Caco-2 (cell line): ENCODE measurements at places on chromosomes 13 and 19.

DNA sequence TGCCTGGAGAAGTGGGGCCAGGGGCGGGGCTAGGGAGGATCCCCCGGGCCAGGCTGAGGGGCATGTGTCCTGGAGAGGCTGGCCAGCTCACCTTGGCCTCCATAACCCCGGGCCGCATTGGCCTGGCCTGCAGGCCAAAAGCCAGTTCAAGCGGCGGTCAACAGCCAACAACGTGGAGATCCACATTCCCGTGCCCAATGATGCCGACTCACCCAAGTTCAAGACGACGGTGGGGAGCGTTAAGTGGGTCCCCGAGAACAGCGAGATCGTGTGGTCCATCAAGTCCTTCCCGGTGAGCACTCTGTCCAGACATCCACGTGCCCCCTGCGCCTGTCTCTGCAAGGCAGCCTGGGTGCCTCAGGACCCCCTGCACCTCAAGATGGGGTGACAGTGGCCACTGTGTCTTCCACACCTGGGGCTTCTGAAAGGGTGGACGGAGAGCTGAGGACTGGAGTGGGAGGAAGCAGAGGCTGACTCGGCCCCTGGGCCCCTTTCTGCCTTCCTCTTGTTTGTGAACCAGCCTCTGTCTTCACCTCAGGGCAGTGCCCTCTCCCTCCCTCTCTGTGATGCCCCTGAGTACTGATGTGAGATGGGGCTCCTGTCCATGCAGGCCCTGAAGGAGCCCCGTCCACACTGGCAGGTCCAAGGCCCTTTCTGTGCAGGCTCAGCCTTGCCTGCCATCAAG is 31.1 kb downstream of the AP1M1 start:
- DNase-seq: no peak

DNA sequence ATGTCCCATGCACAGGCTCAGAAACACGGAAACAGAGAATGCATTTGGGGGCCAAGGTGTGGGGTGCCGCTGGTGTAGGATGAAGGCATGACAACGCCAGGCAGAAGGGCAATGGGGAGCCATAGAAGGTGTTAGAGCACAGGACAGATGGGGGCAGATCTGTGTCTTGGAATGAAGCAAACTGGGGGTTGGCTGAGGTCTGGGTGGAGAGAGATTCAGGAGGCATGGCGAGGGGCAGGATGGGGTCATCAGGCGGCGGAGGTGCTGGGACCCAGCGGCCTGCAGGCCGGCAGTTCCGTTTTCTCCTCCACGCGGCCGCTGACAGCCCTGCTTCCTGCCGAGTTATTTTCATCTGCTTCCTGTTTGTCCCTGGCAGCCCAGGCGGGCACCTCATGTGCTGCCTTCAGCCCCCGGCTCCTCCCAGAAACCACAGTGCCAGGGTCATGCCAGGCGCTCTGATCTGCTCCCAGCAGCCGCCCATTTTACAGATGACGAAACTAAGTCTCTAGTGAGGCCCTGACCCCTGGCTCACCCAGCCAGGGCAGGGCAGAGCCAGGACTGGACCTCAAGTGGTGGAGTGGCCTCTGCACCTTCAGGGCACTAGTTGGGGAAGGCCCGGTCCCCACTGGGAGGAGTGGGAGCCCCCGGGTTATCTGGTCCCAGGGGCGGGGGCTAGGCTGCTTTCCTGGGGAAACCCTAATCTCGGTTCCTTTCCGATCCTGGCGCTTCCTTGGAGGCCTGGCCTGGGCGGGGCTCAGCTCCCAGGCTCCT is 2.2 kb downstream of the ARHGAP45 start:
- no peak for DNase-seq

GRCh38 chr13:56352361-56352760 is 788.4 kb upstream of the PRR20A start:
- DNase-seq: no peak

GRCh38 chr19:48085076-48085475 is 25.5 kb downstream of the PLA2G4C start:
- no peak for DNase-seq

DNA sequence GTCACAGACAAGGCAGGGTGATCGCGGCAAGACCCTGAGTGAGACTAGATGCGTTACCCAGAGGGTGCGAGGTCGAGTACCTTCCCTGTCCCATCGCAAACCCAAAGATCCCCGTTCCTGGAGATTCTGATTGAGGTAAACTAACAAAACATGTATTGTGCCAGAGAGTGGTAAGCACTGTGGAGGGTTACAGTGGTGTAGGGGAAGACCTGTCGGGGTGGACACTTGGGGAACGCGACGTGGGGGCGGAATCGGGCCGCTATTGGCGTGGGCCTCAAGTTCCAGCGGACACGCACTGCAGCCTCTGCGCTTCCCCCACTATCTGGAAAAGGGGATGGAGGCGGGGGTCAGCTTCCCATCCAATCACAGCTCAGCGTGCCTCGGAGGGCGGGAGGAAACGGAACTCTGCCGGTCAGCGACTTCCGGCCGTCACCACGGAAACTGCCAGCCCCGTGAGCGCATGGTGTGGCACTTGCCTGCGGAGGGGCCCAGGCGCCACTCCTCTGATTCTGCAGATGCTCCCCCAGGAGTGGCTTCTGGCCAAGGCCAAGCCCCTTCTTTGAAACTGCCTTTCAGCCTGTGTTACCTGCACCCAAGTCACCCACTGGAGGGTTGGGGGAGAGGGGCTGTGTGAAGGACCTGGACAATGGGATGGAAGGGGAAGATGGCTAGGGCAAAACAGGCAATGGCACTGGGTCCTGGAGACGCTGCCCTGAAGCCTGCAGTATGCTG is 1.0 kb upstream of the UBE2M start:
- DNase-seq: peak; percentile 95

DNA sequence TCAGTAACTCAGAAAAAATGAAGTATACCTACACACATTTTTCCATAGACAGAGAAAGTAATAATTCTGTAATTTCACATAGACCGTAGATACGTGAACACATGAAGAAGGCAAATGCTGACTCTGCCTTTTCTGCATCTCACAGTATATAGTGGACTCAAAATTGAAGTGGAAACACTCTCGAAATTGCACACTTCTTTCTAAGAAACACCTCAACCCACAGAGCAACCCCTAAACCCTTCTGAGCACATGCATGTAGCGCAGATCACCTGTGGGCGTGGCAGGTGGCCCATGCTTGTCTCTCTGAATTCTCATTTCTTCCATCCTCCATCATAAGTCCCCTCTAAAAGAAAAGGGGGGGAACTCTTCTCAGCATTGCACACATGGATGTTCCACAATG is 34.7 kb downstream of the COL4A1 start:
- no peak for DNase-seq

GRCh38 chr19:16380943-16381755 is 56.5 kb downstream of the KLF2 start:
- DNase-seq: no peak

DNA sequence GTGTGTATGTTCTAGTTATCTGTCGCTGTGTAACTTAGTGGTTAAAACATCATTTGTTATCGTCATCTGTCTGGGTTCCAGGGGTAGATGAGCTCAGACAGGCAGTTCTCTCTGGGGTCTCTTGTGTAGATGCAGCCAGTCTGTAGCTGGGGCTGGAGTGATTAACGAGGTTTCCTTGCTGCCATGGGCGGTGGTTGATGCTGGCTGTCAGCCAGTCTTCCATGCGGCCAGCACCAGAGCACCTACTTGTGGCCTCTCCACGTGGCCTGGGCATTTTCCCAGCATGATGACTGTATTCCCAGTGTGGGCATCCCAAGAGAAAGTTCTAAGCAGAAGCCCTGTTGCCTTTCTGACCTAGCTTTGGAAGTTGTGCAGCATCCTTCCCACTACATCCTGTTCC is 10.7 kb downstream of the ERCC5 start:
- DNase-seq: no peak

GRCh38 chr13:113298043-113298945 is 1.3 kb downstream of the LAMP1 start:
- DNase-seq: no peak

- DNase-seq: no peak
Observed at GRCh38 chr19:21883516-21883915, 47.5 kb upstream of the ZNF43 start.

DNA sequence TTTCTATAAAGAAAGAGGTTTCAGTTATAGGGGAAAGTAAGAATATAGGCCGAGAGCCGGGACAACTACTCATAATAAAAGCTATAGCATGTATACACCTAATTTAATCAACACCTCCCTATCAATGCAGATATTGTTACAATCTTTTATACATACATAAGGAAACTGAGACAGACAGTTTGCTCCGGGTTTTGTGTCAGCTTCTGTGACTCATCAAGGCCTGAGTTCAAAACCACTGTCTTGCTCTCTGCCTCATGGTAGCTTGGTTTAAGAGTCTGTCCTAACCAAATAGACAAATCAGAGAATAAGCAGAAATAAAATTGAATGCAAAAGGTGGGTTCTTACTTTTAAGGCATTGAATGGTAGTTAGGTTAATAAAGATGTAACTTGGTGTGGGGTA is 222.9 kb downstream of the GGACT start:
- DNase-seq: no peak

DNA sequence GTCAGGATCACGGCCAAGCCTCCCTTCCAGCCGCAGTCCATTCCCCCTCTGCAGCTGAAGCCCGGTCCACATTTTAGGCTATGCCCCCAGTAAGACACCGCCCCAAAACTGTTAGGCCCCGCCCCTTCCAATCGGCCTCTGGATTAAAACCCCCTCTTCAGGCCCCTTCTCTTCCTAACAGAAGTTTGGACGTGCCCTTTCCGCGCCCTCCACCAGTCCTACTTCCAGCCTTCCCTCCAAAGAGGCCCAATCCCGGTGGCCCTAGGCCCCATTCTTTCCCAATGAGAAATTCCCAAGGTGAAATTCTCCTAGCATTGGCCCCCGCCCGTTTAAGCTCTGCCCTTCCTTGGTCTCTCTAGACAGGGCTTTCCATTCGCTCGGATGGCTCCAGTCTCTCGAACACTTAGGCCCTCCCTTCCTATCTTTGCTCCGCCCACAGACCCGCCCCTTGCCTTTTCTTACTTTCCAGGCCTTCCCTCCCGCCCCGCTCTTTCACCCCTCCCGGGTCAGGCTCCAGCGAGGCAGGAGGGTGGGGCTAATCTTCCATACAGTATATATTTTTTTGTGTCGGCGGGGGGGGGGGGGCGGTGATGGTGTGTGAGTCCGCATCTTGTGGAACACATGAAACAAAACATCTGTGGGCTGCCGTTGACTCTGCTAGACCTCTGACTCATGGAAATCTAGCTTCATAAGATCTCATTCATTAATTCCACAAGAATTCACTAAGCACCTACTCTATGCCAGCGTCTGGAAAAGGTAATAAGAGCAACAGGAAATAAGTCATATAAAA is 13.6 kb downstream of the LTBP4 start:
- peak; percentile 90 for DNase-seq

GRCh38 chr13:112828082-112828699 is 138.4 kb downstream of the ATP11A start:
- DNase-seq: no peak

DNA sequence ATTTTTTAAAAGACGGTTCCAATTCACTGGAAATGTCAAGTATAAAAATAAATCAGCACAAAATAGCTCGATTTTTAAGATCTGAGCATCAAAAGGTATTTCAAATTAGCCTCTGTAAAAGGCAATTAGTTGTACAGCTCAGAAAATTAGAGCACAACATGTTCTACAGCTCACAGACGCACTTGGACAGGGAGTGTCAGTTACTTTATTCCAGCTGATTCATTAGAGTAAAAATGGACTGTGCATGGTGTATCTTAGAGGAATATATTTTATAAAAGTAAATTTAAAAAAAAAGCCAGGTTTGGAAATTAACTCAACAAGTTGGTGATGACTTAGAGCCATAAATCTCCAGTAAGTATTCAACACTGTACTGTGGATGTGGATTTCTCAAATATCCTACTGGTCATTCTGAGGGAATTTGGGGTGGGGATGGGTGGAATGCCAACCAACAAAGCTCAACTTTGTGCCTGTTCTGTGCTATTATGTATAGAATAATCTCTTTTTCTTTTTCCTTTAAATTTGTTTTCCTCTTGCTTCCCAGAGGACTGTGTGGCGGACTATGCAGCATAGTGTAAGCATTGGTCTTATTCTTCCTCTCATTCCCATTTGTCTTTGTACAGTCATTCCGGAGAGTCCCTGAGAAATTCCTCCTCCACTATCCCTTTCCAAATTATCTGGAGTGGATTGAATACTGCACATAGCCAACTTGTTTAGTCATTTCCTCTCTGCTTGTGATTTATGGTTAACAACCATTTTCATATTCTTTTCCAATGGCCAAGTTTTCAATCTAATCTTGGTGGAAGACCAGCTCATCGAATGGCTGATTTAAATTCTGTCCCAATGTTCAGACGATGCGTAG is 169.3 kb downstream of the DCT start:
- DNase-seq: no peak

DNA sequence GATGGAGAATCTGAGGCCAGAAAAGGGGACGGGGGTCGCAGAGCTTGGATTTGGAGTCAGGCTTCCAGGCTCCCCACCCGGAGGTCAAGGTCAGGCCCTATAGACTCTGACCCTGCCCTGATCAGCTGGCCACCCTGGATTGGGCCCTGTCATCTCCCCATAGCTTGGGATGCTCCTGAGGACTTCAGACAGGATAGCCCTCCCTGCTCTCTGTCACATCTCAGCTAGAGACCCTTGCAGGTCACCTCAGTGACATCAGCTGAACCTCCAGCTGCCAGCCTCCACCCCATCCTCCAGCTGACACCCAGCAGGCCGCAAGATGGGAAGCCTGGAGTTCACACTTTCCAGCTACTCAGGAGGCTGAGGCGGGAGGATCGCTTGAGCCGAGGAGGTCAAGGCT is 2.8 kb upstream of the TPM4 start:
- no peak for DNase-seq

GRCh38 chr13:42752731-42753130 is 28.7 kb upstream of the FAM216B start:
- DNase-seq: no peak

GRCh38 chr13:30158774-30159445 is 148.4 kb downstream of the KATNAL1 start:
- DNase-seq: no peak

- no peak for DNase-seq
Observed at GRCh38 chr13:48231933-48232332, 1.1 kb upstream of the ITM2B start.

GRCh38 chr19:2050349-2050990 is 574 bp downstream of the MKNK2 start:
- no peak for DNase-seq

DNA sequence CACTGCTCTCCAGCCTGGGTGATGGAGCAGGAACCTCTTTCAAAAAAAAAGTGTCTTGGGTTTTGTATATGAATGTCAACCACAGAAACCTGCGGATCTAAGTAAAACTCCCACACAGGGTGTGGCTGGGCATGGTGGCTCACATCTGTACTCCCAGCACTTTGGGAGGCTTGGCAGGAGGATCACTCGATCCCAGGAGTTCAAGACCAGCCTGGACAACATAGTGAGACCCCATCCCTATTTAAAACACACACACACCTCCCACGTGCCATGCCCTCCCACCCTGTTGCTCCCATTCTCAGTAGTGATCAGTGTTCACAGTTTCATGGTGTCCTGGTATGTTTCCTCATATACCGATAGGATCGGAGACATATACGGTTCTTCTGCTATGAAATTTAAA is 9.2 kb downstream of the TMED1 start:
- no peak for DNase-seq

GRCh38 chr19:14409146-14410023 is 9.8 kb downstream of the DDX39A start:
- DNase-seq: no peak

- DNase-seq: no peak
Observed at GRCh38 chr19:21328406-21328805, 804 bp downstream of the ZNF708 start.
